T-helper 1 cell (primary cell): ENCODE measurements at places on chromosomes 12 and 14.

DNA sequence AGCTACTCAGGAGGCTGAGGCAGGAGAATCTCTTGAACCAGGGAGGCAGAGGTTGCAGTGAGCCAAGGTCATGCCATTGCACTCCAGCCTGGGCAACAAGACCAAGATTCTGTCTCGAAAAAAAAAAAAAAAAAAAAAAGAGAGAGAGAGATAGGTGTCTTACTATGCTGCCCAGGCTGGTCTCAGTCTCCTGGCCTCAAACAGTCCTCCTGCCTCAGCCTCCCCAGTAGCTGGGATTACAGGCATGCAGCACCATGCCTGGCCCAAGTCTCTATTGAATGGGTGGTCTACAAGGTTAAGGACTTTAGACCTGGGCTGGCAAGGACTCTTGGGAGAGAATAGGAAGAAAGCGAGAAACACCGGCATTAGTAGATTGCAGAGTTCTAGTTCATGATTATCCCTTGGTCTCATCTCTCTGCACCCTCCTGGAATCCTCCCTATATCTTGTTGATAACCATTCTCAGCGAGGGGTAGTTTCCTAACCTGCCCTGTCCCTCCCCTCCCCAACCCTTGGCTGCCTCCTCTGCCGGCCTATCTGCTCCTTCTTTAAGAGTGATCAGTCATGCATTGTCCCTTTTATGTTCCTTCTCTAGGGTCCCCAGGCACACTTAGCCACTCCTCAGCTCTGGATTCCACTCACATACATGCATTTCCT lies 128.1 kb upstream of the MAP1LC3B2 start:
- no peak for DNase-seq

DNA sequence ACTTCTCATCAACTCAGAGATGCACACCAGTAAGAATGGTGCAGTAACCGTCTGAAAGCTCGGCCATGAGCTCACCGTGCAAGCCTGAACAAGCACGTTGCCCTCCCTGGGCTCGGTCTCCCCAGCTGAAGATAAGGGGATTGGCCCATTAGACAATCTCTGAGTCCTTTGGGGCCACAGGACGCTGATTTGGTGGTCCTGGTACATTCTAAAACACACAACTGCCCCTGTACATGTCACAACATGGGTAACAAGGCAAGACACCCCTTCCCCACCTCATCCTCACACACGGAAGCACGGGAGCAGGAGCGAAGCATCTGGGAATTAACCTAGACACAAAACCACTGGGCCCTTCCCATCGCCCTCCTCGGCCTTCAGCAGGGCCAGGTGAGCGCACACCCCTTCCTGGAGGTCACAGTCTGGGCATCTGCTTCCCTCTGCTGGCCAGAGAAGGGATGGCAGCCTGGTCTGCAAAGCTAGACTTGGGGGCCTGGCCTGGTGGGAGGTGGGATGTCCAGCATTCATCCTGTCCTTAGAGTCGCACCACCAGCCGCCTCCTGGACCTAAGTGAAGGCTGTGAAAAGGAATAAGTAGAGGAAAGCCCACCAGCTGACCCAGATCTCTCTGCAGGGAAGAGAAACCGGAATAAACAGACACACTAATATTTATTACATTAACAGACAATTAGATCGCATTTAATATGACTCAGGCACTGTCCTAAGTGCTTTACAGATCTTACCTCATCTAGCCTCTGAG lies 18.9 kb upstream of the SMUG1 start:
- DNase-seq: peak; percentile 58

DNA sequence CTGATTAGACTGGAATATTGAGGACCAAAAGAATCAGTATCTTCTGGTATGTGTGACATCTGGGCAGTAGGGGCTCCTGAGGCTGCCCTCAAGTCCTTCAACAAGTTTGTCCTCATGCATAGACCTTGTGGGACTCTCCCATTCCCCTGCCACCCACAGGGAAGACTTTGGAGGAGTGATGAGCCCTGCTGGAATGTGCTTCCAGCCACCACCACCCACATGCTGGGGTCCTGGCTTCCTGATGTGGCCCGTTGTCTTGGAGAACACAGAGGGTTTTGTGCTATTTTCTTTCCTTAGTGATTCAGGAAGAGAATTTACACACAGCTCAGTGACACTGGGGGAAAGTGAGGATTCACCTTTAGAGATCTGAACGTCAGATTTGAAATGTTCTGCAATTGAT lies 29.2 kb upstream of the SEL1L start:
- no peak for DNase-seq

GRCh38 chr12:16325426-16325825 lies 22.0 kb upstream of the MGST1 start:
- DNase-seq: no peak

DNA sequence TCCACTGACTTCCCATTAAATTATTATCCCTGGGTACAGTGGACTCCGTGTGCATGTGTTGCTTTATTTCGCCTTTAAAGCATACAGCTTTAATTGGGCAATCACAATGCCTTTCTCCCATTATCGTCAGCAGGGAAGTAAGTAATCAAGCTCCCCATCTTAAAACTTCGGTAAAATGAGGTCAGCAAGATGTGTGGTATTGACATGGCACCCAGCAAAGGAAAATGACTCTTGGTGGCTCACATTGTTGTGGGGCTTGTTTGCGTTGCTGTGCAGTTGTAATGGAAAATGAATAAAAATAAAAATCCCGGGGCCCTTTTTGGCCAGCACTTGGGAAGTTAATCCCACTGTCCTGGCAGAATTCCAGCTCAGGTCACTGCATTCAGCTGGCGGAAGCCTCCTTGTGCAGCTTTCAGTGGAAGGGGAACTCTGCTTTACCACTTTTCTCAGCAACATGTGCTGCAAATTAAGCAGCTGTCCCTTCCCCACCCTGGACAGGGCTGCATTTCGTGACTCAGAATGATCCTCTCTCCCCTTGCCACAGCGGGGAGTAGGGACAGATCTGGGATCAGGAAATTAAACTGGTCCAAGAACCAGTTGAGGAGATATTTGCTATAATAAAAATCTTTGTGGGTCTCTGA lies 13.9 kb upstream of the ATP2A2 start:
- DNase-seq: no peak

DNA sequence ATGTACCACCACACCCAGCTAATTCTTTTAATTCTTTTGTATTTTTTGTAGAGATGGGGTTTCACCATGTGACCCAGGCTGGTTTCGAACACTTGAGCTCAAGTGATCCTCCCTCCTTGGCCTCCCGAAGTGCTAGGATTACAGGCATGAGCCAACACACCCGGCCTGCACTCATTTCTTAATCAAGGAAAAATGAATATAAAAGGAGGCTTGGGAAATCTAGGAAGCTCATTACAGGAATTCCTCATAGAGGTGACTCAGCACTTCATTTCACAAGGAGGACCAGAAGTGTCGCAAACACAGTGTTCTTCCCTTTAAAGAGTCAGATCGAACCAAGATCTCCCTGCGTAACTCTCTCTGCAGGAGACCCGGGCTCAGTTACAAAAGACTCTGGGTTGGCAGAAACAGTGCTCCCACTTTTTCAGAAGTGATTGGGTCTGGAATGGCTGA lies 30.3 kb downstream of the NFKBIA start:
- DNase-seq: no peak

DNA sequence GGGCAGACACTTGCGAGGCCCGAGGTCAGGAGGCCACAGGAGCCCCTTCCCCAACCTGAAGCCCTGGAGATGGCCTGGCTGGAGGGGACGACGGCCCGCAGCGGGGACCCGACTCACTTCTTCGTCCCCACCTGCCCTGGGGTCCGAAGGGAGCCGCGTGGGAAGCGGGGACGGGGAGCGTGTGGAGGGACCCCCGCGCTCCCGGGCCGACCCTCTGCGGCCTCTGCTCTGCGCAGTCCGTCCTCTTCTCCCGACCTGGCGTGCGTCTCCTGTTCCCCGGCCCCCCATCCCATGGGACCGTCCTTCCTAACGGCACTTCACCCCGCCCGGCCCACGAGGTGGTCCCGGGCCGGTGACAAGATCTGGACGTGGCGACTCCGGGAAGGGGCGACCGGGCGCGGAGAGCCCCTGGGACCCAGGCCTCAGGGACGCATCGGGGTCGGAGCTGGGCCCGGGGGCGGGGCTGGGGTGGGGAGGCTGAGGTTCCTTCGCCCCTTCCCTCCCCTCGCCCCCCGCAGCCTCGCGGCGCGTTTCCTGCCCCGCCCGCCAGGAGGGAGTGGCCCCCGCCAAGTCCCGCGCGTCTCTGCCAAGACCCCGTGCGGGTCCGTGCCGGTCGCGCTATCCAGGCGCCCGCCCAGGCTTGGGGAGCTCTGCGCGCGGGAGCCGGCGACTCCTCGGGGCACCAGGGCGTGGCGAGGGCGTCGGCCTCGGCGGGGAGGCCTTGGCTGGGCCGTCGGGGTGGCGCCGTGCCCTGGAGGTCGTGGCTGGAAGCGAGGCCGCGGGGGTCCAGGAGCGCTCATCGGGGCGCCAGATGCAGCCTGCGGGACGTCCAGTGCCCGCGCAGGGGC lies 97.1 kb downstream of the TNFAIP2 start:
- DNase-seq: no peak

GRCh38 chr12:41485203-41485602 lies 297.1 kb downstream of the PDZRN4 start:
- DNase-seq: no peak

DNA sequence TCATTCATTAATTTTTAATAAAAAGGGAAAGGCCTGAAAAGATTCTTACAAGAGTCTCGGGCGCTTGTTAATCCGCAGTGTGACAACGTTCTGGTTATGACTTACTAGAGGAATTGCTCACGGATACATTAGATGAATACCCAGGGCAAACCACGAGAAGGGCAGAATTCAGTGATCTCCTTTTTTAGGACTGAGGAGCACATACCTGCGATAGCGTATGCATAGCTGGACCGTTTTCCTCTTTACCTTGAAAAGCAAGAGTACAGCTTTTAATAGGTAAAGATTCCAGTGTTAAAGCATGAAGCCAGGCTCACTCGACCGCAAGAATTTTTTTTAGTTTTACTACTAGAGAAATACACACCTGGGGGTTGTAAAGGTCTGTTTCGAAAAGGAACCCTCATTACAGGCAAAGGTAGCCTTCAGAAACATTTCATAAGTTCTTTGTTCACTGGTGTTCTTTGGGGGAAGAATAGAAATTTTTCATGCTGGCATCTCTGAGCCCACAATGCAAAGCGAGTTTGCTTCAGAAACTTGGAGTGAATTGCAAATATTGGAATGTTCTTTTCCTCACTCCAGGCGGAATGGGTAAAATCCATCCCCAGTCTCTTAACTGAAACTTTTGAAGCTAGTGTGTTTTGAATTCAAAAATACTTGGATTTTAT lies 953 bp downstream of the MAPK1IP1L start:
- DNase-seq: no peak

- no peak for DNase-seq
Observed at GRCh38 chr12:90896821-90897220, 58.2 kb downstream of the CCER1 start.

- DNase-seq: no peak
Observed at GRCh38 chr14:83260751-83261150, 1727.1 kb upstream of the SEL1L start.

DNA sequence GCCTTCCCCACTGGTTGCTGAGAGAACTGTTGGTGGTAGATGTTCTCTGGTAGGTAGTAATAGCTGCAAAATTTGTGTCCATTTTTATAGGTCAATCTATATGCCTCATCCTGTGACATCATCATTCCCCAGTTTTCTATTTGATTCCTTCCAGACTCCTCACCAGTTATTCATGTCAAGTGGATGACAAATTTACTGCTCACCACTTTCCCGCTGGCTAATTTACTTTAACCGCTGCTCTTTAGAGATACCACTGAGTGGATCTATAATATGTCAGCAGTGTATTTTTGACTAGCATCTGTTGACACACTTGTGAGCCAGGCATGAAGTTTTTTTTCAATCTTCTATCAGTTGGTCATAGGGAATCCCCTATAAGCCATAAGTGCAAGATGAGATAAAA lies 24.6 kb downstream of the GPR65 start:
- DNase-seq: no peak

GRCh38 chr14:60691383-60692113 lies 32.6 kb downstream of the SIX4 start:
- DNase-seq: no peak

GRCh38 chr14:75280291-75280830 lies 1.7 kb downstream of the FOS start:
- no peak for DNase-seq
